Esophagus muscularis mucosa (tissue), 4 donors: ENCODE measurements at places on chromosomes 6 and 20.

GRCh38 chr6:41477572-41477971, 68.6 kb upstream of the FOXP4 start:
- DNase-seq: no peak

DNA sequence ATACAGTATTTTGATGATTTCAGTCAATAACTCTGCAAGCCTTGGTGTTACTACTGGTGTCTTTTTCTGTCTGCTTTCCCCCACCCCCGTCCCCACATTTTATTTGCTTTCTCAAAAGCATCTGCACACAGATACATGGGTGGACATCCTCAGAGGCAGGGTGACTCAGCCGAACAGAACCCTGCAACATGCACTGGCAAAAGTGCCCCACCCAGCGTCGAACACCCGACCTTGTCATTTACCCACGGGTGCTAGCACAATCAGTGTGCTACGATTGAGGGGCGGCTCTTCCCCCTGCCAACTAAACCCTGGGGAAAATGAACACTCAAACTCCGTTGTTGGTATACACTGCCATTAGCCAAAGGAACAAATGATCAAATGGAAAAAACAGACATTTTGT, 115.9 kb upstream of the NAA20 start:
- DNase-seq: no peak

- no peak for DNase-seq
These were observed 186.6 kb upstream of the OPRM1 start for GRCh38 chr6:153852481-153852880.

DNA sequence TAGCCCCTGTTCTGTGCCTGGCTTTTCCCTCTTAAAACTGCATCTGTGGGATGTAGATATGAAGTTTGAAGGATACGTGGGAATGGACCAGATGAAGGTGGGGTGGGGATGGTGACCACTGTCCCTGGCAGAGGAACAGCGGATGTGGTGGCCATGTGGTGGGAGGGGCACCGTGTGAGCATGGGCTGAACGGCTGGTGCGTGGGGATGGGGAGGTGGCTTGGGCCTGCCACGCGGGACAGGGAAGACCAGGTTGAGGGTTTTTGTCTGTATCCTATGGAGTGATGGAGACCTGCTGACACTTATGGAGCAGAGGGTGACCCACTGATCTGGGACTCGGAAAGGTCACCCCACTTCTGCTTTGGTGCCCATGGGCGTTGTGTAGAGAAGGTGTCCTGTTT, 19.2 kb downstream of the PHACTR3 start:
- DNase-seq: no peak

GRCh38 chr6:148840256-148840655, 93.4 kb downstream of the UST start:
- no peak for DNase-seq

- DNase-seq: no peak
These were observed 28.7 kb upstream of the SPAG4 start for GRCh38 chr20:35586751-35587425.

DNA sequence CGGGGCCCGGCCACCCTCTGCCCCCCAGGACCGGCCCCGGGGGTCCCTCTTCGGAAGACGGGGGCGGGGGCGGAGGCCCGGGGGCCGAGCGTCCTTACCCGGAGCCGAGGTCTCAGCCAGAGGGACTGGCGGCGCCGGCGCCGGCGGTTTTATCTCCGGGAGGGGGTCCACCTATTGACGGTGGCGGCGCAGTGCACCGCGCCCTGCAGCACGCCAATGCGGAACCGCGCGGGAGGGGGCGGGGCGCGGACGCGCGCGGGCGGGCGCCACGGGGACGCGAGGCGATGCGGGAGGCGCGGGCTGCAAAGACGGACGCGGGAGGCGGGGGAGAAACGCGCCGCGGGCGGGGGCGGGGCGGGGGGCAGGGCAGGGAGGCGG, at the start of gene EEF1A2:
Gene EEF1A2 (minus strand): TSS at position 124 of the 378 bp plus-strand sequence. CDS start 1,320 bp downstream, outside the sequence.
- no peak for DNase-seq

DNA sequence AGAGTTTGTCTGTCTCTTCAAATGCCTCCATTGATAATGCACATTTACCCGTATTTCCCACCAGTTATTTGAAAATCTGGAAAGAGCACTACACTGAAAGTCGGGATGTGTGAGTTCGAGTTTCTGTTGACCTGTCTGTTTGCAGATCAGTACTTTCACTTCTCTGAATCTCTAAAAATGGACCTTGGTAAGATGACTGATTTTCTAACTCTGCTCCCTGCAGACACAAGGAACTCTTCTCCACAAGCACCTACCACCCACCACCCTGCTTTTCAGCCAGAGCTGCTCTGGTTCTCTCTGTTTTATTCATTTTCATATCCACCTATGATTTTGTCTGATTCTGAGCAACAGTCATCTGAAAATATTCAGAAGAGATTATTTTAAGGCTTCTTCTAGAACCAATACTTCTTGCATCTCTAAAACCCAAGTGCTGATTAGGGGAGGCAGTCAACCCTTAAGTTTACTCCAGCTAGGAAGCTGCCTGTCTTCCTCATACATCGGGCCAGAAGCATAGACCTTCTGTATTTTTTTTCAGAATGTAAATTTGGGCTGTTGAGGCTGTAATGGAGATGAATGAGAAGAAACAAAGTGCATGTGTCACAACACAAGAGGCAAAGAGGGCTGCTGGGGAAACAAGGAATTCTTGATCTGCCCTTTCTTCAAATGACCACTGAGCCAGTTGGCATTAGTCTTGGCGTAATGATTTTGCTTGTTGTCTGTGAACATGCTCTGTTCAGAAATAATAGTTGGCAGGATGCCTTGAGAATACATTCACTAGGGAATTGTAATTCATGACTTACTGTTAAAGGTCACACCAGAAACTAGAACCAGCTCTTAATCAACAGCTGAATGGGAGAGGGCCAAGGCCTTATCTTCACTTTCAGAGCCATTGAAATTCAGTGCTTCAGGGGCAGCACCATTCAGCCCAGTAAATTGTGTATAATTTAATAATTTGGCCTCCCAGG, 85.4 kb upstream of the MYLIP start:
- no peak for DNase-seq

GRCh38 chr6:5099537-5099936, 14.4 kb downstream of the PPP1R3G start:
- DNase-seq: no peak

- no peak for DNase-seq
These were observed 403.8 kb downstream of the ADGRB3 start for GRCh38 chr6:69038841-69039240.

- no peak for DNase-seq
These were observed 31.0 kb upstream of the PTCHD4 start for GRCh38 chr6:48141975-48142374.
